ENCODE measurements at places on chromosomes 16 and 17.

DNA sequence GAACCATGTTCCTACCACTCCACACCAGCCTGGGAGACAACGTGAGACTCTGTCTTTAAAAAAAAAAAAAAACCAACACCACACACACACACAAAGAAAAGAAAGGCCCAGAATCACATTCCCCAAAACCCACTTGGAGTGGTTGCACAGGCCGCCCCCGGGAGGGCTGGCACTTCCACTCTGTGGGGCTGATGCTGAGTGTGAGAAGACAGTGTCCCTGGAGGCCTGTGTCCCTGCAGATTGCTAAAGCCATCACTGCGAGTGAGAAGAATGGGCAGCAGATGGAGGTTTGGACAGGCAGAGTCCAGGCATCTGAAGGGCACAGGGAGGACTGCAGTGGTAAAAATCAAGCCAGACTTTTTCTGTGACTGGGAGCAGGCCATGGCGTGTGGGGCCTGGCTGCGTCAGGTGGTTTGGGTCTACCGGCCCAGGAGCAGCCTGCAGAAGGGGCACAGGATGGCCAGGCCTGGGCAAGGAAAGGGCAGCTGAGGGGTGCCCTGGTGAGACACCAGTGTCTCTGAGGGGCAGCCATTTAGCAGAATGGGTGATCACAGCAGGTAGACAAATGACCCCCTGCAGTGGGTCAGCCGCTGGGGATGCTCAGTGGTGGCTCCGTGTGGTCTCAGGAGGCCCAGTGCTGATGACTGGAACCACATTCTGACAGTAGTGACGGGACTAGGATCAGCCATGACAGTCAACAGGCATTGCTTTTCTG, 13.1 kb downstream of the CTRB2 start:
- no peak for DNase-seq

- DNase-seq: no peak
These were observed 708 bp downstream of the DHX33 start for GRCh38 chr17:5468075-5468473.

GRCh38 chr17:80655608-80656007, 111.0 kb downstream of the RPTOR start:
- no peak for DNase-seq

DNA sequence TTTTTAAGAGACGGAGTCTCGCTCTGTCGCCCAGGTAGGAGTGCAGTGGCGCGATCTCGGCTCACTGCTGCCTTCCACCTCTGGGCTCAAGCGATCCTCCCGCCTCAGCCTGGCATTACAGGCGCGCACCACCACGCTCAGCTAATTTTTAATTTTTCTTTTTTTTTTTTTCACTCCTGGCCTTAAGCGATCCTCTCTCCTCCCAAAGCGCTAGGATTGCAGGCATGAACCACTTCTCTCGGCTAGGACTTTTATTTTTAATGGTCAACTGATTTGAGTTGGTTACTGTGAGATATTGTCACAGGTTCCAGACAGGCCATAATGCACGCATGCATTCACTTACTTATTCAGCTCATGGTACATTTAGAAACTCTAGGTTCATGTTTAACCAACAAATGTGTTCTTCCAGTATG, 888 bp downstream of the PIGW start:
- DNase-seq: no peak

DNA sequence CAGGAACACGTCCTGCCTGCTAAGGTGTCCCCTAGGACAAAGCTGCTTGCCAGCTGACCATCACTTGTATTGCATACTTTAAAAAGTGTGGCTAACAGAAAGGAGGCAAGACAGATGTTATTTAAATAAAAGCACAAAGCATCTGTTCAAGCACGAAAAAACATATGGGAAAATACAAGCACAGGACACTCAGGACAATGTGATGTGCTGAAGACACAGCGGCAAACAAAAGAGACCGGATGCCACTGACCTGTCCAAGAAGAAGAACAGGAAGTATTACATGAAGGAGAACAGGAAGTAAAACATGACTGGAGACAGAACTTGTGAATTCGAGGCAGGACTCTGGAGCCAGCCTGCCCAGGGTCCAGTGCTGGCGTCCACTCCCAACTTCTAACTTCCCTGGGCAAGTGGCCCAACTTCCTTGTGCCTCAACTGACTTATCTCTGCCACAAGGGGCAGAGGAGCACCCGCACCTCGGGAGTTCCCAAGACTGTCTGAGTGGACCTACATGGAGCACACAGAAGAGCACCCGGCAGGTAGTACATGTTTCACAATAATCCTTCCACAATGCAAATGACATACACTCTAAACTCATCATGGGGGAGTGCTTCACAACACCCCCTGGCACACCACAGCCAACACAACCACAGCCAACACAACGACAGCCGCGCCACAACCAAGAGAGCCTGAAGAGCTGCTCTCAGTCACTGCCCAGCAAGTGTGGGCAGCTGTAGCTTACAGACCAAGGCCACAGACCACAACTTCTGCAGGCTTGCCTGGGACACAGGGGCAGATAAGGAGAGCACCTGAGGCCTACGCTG, 36.6 kb downstream of the ANKRD11 start:
- DNase-seq: no peak

DNA sequence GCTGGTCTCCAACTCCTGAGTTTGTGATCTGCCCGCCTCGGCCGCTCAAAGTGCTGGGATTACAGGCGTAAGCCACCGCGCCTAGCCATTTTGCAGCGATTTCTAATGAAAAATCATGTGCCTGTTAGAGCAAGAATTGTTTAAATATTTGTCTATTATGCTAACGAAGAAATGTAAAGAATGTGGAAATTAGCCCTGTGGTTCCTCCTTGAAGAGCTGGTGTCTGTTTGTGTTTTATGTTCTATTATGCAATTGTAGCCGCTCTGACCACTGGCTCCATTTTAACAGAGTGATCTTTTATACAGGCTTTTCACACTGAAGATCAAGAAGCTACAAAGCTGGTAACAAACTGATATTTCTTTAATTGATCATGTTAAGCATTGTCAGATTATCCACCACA, 217.3 kb downstream of the USP22 start:
- DNase-seq: no peak

GRCh38 chr17:69030169-69030568, 30.6 kb downstream of the ABCA9 start:
- no peak for DNase-seq

DNA sequence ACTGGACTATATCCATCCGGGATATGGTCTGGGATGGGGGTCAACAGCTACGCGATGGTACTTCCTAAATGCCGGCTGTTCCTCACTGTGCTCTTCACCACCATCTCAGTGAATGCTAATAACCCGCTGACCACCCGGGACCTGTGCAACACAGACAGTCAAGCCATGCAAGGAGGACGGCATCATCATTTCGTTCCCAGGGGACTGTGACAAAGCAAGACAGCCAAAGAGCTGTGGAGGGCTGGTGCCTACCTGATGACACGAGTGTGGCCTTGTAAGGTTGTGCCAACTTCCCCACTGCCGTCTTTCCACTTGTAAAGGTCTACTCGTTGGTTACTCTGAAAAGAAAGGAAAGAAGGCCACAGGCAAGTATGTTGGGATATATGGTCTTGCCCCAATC, 33.7 kb downstream of the WDR59 start:
- no peak for DNase-seq

GRCh38 chr16:57348327-57348726, 10.3 kb upstream of the CCL22 start:
- DNase-seq: no peak

- DNase-seq: no peak
These were observed 3.8 kb downstream of the RAB37 start for GRCh38 chr17:74740641-74741387.

DNA sequence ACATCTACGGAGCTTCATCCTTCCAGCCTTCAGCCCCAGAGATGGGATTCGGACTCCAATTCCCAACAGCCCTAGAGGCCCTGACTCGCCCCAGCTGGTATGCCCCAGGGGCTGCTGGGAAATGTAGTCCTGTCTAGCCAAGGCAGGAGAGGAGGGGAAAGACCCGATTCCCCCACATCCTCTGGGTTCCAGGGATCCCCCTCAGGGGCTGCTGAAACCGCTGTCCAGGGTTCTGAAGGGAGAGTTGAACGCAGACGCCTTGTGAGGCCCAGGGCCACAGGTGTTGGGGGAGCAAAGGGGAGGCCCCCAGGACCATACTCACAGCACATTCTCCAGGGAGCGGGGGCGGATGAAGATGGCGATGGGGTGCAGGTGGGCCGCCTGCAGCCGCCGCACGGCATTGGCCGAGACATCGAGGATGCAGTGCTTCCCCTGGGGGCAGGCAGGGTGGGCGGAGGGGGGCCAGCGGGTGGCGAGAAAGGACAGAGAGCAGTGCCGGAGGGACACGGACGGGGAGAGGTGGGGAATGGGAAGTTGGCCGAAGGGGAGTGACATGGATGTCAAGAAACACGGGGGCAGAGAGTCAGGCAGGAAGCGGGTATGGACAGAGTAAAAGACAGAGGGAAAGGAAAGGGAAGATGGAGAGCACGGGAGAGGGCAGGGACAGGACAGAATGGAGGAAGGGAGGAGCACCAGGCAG, 12.6 kb upstream of the ASGR1 start:
- DNase-seq: peak; percentile 42

DNA sequence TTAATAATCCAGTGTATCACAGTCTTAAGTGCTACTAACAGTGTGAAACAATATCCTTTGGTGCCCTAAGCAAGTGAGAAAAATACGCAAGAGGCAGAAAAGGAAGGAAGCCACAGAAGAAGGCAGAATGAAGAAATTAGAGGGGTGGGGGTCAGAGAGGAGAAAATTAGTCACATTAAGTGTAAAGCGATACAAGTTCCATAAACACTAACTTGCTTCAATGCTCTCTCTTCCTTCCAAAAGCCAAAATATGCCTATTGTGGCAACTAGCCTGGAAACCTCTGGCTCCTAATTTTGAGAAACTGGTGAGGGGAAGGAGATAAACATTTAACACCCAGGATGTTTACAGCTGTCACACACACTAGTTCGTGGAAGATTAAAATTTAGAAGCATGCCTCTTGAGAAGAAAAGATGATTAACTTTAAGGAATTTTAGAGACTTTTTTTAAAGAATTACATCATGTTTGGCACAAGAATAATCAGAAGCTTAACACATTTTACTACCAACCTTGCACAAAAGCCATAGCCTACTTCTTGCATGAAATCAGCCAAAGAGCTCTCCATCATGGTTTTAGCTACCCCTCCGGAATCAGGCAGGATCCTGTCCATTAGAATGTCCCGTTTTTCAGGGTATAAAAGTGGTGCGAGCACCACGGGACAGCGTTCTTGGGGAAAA, 44.7 kb downstream of the CNOT1 start:
- DNase-seq: no peak

DNA sequence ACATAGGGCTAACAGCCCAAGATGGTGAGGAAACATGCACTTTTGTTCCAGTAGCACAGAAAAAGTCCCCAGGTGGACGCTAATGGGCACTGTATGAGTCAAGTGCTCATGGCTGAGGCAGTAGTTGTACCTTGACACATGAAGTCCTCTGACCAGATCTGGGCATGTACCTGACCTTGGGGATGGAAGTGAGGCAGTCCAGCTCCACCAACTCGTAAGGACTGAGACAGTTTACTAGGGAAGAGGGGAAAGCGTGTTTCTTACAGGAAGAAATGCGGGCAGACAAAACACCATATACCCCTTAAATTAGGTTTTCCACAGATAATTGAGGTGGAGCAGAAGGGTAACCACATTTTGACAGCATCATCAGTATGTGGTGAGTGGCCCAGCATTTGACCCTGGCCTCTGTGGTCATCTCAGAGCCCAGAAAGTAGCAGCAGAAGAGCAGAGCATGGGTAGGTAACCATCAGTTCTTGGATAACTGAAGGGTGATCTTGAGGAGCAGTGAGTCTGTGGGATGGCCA, 32.4 kb upstream of the METTL9 start:
- DNase-seq: peak; percentile 48

Measured in left hindlimb (tissue), 1 donor.